ENCODE measurements at places on chromosomes 5 and 9.

DNA sequence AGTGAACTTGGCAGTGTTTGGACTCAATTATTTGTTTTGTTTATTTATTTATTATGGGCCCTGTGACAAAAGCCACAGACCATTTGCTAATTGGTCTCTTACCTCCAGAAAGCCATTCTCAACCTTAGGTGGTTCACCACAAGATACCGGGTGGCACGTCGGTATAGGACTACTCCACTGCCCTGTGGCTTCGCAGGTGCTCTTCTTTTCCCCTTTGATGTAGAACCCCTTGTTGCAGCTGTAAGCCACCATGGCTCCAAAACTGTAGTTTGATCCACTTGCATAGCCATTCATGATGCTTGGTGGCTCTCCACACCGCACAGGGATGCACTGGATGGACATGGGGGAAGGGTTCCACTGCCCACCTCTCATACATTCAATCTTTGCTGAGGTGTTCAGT lies 73.3 kb upstream of the TXNDC8 start:
- no peak for DNase-seq

DNA sequence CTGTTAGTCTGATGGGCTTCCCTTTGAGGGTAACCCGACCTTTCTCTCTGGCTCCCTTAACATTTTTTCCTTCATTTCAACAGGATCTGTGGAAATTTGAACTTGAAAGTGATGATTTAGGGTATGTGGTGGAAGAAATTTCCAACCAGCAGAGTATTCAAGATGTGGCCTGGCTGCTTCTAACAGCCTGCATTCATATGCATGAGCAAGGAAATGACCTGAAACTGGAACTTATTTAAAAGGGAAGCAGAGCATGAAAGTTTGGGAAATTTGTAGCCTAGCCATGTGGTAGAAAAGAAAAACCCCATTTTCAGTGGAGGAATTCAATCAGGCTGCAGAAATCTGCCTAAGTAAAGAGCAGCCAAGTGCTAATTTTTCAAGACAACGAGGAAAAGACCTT lies 41.7 kb downstream of the UNC13B start:
- no peak for DNase-seq

DNA sequence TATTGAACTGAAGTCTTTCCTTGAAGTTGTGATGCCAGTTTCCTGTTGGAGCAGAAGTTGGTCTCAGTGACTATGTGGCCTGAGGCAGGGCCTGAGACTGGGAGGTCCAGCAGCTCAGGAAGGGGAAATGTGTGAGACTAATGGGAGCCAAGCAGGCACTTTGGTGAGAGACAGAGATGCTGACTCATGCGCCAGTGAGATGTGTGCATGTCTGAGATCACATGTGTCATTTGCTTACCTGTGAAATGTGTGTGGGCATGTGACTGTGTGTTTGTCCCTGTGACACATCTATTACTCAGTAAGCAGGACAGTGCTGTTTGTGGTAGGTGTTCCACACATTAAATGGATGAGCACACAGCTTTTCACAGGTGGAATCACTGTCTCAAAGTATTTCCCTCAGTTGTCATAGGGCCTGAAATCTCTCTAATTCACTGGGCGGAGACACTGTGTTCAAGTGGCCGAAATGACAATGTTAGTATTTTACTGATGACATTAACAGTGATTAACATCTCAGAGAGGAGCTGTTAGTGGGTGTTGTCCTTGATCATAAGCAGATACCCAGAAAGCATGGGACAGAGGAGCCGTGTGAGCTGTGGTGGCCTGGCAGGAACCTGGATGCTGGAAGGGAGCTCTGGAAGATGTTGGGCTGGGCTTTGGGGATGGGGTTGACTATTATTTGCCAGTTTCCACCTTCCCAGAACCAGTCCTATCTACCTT lies 7.4 kb downstream of the NPR2 start:
- peak; percentile 51 for DNase-seq

DNA sequence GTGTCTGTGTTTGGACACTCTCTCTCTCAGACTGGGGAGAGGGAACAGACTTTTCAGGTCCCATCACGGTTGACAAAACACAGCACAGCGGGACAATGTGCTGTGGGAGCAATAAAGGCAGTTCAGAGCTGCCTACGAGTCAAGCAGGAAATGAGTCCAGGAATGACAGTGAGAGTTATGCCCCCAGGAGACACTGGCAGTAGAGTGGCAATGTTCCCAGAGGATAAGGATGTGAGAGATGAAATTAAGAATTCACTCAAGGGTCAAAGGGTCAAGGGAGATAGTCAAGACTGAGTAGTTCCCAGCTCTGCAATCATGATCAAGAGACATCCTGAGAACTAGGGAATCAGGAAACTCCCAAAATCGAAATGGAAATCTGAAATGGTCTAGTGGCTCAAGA lies 156.1 kb downstream of the LURAP1L start:
- DNase-seq = peak; percentile 17

- no peak for DNase-seq
These were observed 46.2 kb downstream of the RNF145 start for GRCh38 chr5:159163027-159163700.

DNA sequence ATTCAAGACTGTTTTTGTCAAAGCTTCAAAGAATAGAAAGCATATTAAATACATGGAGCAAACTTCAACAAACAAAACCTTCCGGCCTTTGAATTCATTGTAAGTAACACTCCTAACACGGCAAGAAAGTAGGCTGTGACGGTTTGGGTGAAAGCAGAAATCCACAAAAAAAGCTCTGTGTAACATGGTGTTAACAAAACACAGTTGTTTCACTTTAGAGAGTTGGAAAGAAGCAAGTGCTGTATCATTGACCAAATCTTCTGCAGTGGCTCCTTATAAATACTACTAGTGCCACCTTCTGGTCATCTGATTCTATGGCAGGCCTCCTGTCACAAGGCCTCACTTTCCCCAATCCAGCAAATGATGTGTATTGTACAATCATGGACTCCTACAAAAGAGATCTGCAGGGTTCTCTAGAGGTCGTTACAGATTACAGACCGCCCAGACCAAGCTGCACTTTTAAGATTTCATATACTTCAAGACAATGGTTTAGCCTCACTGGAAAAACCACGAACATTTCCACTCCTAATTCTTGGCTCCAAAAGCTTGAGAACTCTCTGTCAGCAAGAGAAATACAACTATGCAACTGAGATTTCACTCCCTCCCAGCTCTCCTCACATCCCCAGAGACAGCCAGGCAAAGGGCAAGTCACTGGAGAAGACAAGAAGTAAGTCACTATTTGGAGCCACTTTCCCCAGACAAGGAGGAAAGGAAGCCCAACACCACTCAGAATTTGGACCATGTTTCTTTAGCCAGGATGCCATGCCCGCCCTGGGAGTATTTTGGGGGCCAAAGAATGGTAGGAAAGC lies 196.2 kb downstream of the DTWD2 start:
- peak; percentile 65 for DNase-seq

DNA sequence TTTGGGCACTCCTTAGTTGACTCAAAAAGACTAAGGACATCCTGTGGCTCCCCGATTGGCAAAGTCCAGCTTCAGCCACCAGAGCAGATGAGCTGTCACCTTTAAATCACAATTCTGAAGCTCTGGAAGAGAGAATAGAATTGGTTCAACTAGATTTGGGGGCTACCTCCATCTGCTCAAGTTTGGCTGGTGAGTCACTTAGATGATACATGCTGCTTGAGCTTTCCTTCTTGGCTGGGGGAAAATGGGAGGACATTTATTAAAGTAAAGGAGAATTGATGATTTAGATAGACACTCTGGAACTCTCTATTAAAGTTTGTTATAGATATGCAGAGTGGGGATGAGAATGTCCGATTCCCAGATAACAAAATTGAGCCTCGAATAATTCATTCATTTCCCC lies 30.0 kb upstream of the GRIA1 start:
- no peak for DNase-seq

DNA sequence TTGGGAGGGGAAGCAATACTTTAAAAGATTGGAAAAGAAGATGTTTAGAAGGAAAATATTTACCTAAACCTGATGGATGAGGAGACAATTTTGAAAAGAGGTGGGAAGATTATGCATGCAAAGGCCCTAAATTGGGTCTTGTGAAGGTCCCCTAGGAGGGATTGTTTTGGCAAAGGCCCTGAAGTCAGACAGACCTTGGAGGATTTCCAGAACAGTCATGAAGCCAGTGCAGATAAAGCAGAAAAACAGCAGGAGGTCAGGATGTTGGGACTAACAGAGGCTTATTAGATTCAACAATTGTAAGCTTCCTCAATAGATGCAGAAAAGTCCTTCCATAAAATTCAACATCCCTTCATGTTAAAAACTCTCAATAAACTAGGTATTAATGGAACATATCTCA lies 361.0 kb upstream of the CDH6 start:
- DNase-seq = no peak

DNA sequence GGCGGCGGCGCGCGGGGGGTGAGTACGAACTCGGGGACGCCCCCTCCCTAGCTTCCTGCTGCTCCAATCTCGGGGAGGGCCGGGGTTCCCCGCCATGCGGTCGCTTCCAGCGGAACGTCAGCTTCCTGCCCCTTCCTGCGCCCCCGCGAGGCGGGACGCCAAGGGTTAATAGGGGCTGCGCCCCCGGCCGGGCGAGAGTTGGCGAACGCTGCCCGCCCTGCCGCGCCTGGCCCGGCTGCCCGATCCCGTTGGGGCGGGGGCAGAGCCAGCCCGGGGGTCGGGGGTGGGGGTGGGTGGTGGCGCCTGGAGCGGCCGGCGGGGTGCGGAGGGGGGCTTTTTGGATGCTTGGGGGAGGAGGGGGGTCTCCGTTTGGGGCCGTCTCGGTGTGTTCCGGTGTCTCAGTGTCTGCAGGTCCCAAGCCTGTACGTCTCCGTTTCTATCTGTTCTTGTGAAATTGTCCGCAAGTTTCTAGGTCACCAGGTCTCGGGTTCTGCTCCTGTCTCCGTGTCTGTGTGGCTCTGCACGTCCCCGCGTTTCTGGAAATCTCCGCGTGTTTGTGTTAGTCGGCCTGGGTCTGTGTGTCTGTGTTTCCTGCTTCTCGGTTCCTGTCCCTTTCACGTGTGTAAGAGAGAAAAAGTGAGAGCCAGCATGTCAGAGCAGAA lies 789 bp downstream of the COL27A1 start:
- DNase-seq = peak; percentile 29

DNA sequence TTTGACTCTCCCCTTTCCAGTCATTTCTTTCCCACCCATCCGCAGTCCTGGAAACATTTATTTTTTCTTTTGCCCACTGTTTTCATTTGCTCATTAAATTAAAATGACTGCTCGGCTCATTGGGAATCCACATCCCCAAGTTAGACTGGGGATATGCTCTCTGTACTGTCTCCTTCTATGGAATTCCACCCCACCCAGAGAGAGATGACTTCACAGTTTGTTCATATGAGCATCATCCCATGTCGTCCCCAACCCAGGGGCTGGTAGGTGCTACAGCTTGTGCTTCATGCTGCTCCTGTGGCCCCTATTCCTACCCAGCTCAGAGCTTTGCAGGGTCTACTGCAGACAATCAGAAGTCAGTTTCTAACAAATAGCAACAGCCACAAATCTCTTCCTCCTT lies 16.5 kb upstream of the RARS1 start:
- no peak for DNase-seq

GRCh38 chr5:135190416-135191083 lies 156.5 kb upstream of the PITX1 start:
- DNase-seq = no peak

GRCh38 chr9:129750013-129750638 lies 2.7 kb downstream of the PTGES start:
- DNase-seq = no peak

DNA sequence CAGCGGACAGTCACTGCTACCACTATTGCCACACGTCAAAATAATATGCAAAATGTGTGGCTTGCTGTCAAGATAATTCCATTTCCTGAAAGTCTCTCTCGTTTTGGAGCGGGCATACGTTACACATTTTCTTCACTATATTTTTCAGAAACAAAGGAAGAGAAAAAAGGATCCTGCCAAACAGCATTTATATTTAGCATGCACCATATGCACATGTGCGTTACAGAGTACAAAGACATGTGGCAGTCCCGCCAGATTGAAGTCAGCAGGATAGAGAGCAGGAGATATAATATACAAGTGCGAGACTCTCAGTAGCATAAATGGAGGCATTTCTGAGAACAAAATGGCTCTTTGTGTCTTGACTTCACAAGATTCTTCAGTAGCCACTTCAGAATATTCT lies 221.6 kb upstream of the KIF2A start:
- DNase-seq = no peak

- no peak for DNase-seq
These were observed 27.1 kb downstream of the RETREG1 start for GRCh38 chr5:16589658-16590057.

DNA sequence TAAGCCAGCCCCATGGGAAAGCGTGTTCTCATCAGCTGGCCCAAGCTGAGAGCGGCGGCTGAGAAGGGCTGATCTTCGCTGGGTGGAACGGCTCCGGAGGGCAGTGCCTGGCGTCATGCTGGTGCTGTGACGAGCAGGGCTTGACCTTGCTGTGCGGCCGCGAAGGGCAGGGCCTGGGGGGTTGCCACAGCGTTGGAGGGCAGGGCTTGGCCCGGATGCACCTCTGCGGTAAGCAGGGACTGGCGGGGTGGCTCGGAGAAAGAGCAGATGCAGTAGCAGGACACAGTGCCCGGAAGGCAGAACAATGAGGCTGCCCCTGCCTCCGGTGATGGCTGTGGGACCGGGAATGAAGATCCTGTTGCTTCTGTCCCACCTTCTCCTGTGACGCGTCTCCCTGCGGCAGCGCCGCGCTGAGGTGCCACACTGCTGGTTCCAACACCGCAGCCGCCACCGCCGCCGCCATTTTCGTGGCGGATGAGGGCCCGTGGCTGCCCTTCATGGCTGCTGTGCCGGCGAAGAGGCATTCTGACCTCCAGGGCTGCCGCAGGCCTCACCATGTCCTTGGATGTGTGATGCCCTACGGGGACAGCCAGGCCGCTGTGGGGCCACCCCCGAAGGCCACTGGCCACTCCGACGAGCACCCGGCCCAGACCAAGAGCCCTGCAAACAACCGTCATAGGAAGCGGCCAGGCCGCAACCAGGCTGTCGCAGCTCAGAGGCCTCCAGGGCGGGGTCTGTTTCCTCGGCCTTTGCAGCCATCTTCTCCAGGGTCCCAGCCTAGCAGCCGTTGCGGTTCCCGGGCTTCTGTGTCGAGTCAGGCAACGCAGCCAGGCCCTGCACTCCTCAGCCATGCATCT lies 890.5 kb upstream of the CTNND2 start:
- DNase-seq = no peak

Measured in lung microvascular endothelial cell (primary cell).